ENCODE measurements at places on chromosomes 5 and 9.

- DNase-seq: no peak
These were observed 114.4 kb upstream of the FBXL7 start for GRCh38 chr5:15385553-15385952.

DNA sequence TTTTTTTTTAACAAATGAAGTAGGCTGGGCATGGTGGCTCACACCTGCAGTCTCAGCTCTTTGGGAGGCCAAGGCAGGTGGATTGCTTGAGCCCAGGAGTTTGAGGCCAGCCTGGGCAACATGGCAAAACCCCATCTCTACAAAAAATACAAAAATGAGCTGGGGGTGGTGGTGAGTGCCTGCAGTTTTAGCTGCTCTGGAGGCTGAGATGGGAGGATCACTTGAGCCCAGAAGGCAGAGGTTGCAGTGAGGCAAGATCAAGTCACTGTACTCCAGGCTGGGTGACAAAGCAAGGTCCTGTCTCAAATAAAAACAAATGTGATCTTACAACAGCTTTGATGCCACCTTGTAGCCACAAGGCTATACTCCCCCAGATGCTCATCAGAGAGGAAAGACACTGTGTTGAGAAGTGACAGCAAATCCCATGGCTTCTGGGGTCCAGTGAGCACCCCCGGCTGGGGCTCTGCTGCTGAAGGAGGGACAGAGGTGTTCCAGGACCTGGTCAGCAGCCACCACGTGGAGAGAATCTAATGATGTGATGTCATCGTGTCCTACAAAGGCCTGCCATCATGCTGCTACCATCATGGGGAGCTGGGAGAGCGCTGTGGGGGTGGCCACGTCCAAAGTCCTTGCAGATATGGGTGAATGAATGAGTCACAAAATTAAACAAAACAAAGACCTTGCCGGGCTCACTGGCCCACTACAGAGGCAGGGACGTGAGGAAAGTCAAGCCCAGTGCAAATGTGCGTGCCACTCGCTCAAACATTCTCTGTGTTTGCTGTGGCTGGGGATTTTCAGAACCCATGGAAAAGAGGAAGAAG, 60.7 kb downstream of the PRRT1B start:
- DNase-seq: no peak

DNA sequence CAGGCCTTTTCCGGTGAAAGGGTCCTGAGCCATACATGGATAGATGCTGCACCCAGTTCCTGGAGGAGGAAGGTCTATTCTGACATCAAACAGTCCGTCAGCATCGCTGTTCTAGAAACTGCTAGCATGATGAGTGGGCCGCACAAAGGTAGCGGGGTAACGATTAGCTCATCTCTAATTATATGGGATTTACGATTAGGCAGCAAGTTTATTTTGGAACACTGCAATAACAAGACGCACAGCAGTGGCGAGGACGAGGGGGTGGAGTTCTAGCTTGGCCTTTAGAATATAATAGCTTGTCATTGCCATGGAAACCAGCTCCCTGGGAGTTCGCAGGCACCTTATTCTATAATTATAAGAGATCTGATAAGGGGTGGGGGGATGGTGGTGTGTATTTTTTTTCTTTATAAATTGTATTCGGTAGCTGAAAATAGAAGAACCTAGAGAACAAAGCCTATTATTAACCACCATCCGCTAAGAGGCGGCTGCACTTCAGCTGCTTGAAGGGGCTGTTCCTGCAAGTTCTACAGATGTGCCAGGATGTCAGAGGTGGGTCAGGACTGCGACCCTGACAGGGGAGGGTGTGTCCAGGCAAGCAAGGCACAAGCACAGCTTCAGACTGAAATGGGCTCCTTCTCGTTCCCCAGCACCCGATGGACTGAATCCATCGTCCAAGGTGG, 311.0 kb downstream of the AGTPBP1 start:
- no peak for DNase-seq

- DNase-seq: no peak
These were observed 1433.3 kb upstream of the C9orf72 start for GRCh38 chr9:29006628-29007027.

GRCh38 chr5:117748336-117748735, 1173.7 kb upstream of the SEMA6A start:
- no peak for DNase-seq

- DNase-seq: peak; percentile 82
These were observed 73.1 kb downstream of the DIRAS2 start for GRCh38 chr9:90569511-90569910.

DNA sequence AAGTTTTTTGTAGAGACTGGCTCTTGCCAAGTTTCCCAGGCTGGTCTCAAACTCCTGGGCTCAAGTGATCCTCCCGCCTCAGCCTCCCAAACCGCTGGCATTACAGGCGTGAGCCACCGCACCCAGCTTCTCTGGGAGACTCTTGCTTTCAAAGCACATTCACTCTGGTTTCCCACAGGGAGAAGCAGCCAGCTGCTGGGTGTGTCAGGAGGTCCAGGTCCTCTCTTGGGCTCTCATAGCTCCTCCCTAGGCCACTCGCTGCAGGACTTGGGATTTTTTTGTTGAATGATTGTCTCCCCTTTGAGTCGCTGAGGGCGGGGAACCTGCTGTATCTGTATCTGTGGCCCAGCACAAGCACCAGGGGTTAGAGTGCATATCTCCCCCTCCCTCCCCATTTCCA, 68.4 kb upstream of the RAPGEF1 start:
- no peak for DNase-seq

- DNase-seq: no peak
These were observed 139.8 kb downstream of the CPLANE1 start for GRCh38 chr5:37109338-37109737.

DNA sequence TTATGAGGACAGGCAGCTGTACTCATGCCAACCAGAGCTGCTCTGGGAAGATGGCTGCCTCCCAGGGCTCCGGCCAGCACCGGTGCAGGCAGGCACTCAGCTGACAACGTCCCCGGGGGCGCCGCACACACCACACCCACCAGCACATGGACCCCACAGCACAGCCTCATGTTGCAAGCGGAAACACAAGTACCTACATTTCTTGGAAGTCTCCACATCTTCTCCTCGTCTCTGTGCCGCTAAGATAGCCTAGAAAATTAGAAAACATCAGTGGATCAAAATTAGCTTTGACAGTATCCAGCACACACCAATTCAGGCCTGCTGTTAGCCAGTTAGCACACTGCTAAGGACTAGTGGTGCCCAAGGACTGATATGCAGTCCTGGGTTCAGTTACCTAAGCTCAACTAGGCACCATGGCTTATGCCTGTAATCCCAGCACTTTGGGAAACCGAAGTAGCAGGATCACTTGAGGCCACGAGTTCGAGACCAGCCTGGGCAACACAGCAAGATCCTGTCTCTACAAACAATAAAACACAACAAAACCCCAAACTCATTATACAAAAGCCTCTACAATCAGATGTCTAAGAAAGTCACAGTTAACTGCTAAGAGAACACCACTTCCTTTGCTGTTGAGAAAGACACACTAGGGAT, 2.4 kb downstream of the EDF1 start:
- DNase-seq: no peak

- no peak for DNase-seq
These were observed 435.7 kb upstream of the RIOK2 start for GRCh38 chr5:97618721-97619120.

DNA sequence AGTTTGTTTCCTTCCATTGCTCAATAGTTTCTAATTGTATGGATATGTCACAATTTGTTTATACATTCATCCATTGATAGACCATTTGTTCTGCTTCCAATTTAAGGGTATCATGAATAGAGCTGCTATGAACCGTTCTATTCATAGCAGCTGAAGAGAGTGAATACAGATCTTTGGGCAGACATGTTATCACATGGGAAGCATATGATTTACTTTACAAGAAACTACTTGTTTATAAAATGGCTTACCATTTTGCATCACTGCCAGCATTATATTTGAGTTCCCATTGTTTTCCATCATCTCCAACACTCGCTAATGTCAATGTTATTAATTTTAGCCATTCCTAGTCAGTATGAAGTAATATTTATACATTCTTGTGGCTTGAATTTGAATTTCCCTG, 549.0 kb downstream of the MAT2B start:
- no peak for DNase-seq

- no peak for DNase-seq
These were observed 133.4 kb downstream of the PALM2AKAP2 start for GRCh38 chr9:109913461-109913810.

- DNase-seq: no peak
These were observed 43.7 kb upstream of the SHOC1 start for GRCh38 chr9:111838439-111838838.

DNA sequence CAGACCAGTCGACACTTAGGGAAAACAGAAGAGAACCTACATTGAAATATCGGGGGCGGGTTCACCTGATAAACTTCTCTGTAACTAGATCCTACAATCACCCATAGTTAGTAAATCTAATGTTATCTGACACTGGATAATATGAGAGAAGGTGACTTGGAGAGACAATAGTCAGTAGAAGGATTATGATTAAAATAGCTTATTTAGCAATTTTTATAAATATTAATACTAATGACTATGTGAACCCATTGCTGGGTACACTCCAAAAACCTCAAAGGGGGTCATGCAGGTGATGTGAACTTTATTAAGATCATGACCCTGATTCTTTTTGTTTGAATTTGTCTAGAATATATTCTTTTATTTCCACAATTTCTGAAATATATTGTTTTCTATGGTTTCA, 164.1 kb upstream of the CCNH start:
- no peak for DNase-seq

GRCh38 chr9:105007143-105007542, 79.2 kb upstream of the ABCA1 start:
- no peak for DNase-seq

DNA sequence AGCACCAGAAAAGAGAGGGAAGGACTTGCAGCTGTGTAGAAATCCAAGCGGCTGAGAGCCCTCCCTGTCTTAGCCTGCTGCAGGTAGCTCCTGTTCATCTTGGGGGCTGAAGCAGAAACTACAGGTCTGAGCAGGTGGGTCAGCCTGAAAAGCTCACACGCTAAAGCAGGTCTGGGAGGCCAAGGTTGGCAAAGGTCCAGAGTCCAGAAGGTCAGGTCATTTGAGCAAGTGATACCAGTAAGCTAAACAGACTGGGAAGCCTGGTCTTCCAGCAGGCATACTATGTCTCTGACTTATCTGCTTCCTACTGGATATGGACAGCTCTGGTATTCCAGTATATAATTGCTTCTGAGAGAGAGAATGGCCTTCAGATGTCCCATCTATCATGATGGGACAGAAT, 26.2 kb downstream of the PTCD2 start:
- no peak for DNase-seq

- DNase-seq: no peak
These were observed 427.8 kb downstream of the BNC2 start for GRCh38 chr9:16442622-16443021.

DNA sequence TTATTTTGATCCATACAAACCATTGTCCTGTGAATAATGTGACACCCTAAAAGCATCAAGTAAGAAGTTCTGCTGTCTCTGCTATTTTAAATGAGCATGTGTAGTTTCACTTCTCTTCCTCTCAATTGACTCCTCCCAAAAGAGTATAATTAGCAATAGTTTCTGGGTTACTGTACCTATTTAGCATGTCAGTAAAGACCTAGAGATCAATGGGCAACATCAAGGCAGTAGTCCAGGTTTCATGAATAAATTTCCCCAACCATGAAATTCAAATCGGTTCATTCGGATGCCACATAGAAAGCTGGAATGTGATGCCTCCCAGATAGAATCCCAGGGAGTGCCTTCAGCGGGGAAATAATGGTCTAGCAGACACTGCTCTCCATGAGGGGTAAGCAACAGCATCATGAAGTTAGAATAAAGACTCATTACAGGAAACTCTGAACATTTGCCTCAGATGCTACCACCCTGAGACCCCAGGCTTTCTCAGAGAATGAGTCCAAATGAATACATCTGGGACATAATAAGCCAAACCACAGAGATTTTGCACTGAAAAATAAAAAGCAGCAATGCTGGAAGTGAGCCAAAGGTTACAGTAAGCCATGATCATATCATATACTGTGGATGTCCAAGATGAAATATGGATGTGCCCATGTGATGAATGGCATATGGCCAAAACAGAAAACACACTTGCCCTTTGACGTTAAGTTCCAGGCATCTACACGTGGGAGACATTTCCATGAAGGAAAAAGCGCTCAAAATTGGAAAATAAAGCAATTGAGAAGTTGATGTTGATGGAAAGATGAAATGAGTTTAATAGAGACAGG, 1107.0 kb upstream of the SEMA6A start:
- no peak for DNase-seq

- DNase-seq: no peak
These were observed 206.7 kb downstream of the ARHGAP26 start for GRCh38 chr5:142976861-142977260.

DNA sequence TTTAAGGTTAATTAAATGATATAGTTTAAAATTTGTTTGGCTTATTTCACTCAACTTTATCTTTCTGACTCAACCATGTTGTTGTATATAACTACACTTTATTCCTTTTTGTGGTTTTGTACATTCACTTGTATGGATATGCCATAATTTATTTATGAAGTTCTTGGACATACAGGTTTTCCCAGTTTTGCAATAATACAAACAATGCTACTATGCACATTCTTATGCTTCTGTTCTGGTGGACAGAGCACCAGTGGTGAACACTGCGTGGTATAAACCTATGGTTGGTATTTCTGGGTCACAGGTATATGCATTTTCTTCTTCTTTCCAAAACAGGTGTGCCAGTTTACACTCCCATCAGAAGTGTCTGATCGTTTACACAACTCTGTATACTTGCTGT, 35.7 kb upstream of the TRIM14 start:
- DNase-seq: no peak

DNA sequence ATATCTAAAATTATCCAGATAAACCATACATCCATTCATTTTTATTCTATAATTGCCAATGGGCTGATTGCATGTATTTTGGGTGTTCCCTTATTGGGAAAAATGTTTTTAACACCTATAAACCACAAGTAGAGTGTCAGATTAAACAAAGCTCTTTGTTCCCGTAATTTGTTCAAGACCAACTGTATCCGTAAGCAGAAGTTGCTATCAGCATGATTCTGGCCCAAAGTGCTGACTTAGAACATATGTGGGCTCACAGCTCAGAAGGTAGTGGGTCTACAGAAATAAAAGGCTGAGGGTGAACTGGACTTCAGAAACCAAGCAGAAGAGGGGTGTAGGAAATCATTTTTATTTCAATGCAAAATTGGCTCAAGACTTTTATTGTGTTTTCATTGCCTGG, 23.5 kb upstream of the IL7R start:
- no peak for DNase-seq

GRCh38 chr5:59042201-59043055, 459.6 kb downstream of the RAB3C start:
- no peak for DNase-seq

GRCh38 chr9:91720751-91721705, 229.0 kb downstream of the ROR2 start:
- DNase-seq: no peak

- DNase-seq: no peak
These were observed 16.3 kb upstream of the ISOC1 start for GRCh38 chr5:129078247-129078646.

DNA sequence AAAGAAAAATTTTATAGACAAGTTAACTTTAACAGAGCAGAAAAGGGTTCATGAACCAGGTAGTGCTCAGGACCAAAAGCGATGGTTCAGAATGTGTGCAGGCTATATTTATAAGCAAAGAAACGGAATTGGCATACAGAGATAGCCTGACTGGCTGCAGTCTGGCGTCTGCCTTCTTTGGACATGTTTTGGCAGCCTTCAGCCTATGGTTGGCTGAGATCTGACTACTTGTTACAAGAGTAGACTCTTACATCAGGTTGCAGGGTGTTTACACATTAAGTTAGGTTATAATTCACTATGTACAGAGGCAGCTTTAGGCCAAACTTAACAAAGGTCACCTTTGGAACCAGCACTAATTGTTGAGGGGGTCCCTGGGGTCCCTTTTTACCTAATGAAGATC, 7.0 kb downstream of the NOP16 start:
- DNase-seq: no peak
